HT1080 (cell line): ENCODE measurements at places on chromosomes 13 and 19. TPM values are rescaled to one million over a fixed set of nuclear protein-coding genes. Genes with fewer than 3 reads are reported as not detected.
A peak's percentile ranks its signal among the peaks of the same experiment; 100 is the strongest.

CEACAM6 gene
- total RNA-seq, result not detected in 2 replicates

NDUFA11 gene
- 220 and 283 TPM in 2 replicates for total RNA-seq

CEACAM7 gene
- not detected in 2 replicates for total RNA-seq

KLF16 gene
- 12.1 and 20.2 TPM in 2 replicates for total RNA-seq

GRCh38 chr13:39402221-39402970 is 200.6 kb downstream of the LHFPL6 start:
- no peak for DNase-seq

DNA sequence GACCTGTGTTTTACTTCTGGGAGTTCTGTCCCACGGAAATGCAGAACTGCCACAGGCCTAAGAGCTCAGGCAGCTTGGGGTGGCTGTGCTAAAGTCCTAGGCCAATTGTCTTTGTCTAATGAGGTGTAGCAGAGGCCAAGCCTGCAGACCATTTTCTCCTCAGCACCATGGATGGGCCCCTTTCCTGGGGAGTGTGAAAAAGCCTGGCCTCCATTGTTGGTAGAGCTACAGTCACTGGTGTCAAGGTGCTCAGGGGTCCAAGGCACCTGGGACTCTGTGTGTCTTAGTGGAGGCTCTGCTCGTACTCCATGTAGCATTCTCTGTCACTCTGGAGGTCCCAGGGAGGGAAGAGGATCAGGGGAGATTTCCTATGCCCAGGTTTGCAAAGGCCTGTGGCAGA is 329.6 kb downstream of the SLITRK5 start:
- DNase-seq, result no peak

- DNase-seq, result no peak
Observed at GRCh38 chr13:69461397-69461796, 646.2 kb upstream of the ATXN8OS start.

DNA sequence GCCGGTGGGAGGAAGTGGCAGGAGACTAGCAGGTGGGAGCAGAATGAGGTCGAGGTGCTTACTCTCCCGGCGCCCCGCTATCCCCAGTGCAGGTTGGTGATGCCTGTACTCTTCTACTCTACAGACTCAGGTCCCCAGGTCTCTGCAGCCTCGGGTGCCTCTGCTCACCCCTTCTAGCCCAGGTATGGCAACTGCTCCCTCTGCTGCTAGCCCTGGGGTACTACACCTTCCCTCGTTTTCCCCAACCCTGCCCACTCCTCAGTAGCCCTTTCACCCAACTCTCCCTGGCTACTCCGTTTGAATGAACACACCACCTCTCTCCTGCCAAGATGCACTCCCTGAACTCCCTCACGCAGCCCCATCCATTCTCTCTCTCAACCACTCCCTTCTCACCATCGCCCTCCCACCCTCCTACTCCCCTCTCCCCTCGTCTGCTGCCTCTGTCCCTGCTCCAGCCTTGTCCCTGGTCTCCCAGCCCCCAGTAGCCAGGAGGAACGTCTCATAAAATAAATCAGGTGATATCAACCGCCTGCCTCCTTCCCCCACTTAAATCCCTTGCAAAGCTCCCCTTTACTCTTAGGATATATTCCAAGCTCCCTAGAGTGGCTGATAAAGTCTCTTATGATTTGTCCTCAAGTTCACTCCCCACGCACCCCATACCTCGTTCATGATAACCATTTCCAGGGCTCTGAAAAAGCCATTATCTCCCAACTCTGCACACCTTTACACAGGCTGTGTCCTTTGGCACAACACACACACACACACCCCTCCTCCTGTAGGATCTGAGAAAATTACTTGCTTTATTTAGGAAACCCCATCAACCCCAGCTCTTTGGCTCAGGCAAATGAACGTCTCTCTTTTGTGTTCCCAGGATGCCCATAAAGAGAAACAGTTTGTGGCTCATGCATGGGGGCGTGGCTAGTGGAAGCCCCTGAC is 8.2 kb upstream of the MEIS3 start:
- peak; percentile 63 for DNase-seq

DNA sequence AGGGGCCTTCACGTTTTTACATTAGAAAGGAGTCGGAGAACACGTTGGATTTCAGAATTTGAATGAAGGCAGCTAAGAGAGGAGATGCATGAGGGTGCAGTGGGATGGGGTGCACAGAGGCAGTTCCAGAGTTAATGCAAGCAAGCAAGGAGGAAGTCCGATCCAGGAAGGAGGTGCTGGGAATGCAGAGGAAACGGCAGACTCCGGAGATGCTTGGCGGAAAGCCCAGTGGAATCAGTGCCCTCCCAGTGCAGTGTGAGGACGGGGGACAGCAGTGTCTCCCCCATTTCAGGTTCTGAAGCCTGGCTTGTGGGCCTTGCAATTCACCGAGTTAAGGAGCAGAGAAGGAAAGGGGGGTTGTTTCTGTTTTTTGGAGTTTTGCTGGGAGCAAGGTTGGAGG is 100.4 kb downstream of the COL4A2 start:
- no peak for DNase-seq
